ENCODE measurements at places on chromosomes 5 and 9.

DNA sequence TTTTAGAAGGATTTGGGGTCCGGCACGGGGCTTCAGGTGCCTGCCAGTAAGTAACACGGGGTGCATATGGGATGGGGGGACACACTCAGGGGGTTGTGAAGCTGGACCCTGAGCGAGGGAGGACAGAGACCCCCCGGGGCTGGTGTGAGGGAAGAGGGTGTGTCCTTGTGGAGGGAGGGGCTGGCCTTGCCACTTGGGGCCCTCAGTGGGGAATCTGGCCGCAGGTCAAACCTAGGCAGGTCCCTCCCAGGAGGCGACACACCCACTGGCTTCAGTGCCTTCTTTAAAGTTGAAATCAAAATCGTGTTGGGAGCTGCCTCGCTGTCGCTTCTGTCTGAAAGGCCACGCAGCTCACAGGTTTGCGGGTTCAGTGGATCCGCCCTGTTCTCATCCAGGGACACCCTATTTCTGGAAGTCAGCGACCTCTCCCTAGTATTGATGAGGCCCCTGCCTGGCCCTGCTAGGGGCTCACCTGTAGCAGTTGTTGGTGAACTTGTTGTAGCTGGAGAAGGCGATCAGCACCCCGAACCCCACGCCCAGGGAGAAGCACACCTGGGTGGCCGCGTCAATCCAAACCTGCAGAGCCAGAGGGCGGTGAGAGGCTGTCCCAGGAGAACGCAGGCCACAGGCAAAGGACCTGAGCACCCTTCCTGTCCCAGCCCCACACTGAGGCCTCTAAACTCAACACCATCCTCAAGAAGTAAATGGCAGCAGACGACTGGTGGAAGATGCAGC lies 29.4 kb downstream of the SLC6A3 start:
- no peak for DNase-seq

DNA sequence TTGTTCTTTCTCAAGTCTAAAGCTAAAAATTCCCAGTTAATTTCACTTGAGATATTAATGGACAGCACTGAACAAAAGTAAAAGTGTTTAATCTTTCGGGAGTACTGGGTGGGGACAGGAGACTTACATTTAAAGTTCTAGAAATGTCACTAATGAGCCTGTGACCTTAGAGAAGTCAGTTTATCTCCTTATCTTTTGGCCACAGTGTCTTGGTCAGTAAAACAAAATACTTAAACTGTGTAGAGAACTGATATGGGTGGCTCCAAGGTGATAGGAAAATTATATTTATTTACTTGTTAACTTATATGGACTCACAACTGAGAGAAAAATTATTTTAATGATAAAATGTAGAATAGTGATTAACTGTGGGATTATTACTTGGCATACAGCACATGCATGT lies 8.9 kb downstream of the IPO11 start:
- DNase-seq = no peak

DNA sequence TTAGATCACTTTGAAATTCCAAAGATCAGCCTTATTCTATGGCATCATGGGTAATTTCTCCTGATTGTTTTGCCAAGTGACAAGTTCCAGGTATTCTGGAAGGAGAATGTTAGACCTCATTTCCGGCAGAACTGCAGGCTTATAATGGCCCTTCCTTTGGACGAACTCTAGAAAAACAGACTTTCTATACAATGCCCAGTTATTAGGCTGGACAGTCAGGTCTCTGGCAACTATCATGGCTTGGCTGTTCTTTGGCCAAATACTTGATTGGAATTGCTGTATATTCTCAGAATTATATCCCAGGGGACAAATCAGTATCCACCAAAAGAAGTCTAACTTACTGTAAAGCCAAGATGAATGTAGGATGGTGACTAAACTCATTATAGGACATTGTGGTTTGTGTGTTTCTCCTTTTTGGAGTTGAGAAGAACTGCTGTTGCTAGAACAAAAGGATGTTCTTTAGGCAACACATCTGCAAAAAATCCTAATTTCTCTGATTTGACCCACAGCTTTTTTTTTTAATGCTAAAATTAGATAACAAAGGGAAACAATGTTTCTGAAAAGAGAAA lies 69.0 kb downstream of the ADAMTSL1 start:
- no peak for DNase-seq

DNA sequence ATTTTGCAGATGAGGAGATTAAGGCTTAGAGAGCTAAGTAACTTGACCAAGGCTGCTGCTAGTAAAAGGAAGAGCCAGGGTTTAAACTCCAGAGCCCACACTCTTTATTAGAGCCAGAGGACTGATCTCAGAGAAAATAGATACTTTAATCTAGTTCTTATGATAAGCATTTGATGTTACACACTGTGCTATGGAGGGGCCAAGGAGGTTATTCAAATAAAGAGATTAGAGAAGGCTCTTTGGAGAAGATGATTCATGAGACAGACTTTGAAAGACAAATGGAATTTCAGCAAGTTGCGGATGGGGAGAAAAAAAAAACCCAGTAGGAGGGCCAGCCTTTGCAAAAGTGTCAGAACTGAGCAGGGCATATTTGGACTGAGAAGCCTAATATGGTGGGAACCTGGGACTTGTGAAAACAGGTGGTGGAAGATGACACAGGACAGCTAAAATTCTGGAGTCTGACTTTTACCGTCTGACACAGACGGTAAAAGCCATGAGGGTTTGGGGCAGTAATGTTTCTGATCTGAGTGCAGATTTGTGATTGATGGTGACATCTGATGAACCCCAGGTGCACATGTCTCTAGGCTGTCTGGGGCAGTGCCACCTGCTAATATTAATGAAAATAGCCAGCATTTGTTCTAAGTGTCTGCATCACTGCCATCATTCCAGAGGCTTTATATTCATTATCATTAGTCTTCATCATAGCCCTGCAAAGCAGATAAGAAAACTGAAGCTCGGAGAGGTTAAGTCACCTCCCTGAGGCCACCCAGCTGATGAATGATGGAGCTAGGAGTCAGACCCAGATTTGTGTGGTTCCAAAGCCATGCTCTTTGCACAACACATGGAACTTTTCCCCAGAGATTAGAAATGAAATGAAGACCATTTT lies 65.3 kb upstream of the CXCL14 start:
- DNase-seq = no peak

- no peak for DNase-seq
Measured at GRCh38 chr5:93141969-93142368, 439.1 kb downstream of the NR2F1-AS1 start.

DNA sequence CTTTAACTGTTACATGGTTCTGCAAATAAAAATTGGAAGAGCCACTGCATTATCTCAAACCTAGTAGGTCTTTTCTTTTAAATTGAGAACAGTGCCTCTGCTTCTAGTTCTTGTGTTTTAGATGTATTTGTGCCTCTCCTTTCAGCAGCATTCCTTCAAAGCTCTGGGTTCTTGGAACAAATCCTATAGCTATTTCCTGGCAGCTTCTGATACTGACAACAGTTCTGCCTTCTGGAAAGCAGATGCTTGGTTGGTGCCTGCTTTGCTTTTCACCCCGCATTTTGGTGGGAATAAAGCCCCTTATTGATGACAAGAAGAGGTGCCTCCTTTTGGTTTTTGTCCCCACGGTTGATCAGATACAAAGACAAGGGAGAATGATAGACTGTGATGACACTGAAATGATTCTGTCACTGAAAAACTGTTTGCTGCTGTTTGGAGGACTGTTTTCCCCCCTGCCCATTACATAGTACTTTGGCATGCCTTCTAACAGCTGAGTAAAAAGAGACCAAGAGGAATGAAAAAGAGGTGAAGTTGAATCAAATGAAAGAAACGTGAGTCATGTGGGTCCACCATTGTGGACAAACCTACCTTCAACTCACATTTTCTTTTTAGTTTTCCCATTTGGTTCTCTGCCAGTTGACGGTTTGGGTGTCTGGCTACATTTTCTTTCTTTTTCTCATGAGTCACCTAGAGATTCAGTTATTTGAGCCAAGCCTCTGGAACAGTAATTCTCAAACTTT lies 5.6 kb downstream of the PTCD2 start:
- no peak for DNase-seq

DNA sequence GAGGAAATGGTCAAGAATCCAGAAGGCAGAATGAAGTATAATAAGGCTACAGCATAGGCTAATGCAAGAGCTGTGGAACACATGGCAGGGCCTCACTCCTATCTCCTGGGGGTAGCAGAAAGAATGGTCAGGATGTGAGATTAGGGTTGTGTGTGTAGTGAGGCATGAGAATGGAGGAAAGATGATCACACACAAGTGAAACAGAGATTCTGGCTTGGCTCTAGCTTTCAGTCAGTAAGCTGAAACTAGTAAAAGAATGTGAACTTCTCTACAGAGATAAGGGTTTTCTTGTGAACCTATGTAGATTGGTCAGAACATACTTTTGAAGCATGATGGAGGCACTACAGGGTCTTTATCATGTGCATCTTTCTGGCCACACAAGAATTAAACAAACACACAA lies 298.8 kb downstream of the ASTN2 start:
- no peak for DNase-seq

DNA sequence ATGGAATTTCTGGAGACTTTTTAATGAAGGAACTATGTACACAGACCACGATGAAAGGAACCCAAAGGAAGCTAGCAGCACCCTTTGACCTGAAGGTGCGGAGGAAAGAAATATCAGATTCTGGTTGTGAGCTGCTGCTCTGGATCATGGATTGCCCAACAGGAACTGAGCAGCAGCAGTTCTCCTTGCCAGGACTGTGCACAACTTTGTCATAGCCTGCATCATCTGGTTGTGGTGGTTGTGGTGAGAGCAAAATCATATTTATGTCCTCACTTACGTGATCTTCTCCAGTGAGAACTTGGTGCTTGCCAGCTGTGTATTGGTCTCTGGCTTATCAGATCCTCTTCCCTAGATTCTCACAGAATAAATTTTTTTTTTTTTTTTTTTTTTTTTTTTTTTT lies 70.7 kb upstream of the LPAR1 start:
- DNase-seq = no peak

DNA sequence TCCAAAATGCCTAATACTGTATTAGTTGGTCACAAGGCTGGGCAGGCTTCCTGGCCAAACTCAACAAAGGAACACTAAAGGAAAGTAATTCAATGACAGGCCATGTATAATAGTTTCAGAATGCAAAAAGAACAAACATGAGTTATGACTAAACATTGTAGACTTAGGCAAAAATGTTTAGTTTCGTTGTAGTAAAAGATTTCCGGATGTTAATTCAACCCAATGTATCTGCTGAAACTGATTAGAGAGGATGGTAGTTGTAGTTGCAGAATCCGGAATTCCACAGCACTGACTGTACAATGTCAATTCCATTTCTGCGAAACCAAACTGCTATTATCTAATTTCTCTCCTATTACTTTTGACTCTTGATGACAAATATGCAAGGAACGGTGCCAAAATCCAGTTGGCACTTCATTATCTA lies 117.9 kb upstream of the FST start:
- no peak for DNase-seq

GRCh38 chr5:126680191-126680817 lies 79.6 kb downstream of the PHAX start:
- no peak for DNase-seq

DNA sequence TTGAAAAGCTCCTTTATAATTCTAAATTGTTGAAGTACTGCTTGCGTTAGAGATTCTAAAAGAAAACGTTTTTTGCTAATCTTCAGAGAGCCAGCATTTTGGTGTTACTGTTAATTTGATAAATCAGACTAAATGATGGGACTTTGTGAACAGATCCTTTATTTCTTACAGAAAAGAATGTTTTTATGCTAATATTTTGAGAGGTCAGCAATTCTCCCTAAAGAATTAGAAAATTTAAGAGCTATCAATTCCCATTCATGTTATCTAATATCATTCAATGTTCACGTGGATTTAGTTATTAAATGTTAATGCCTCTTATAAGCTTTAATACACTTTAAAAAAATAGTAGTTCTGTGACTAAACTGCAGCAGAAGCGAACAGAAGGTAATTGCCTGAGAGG lies 2.4 kb downstream of the AGGF1 start:
- DNase-seq = no peak

GRCh38 chr9:95788021-95788420 lies 87.5 kb upstream of the ERCC6L2 start:
- DNase-seq = no peak

- DNase-seq = no peak
Measured at GRCh38 chr9:92402360-92402759, 2.0 kb downstream of the OGN start.

DNA sequence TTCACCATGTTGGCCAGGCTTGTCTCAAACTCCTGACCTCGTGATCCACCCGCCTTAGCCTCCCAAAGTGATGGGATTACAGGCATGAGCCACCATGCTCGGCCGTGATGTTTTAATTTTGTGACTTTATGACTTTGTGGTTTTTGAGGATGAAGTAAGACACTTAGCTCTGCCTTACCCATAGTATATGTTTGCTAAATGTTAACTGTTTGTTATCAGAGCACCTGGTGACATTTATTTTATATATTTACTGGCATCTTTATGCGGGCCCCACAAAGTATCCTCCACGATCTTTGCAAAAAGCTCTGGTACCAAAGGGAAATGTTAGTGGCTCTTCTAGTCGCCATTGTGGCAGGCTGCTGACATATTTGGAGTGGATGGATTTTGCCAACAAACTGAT lies 6.7 kb downstream of the SLC23A1 start:
- DNase-seq = no peak

GRCh38 chr9:86230858-86231257 lies 28.6 kb downstream of the C9orf153 start:
- no peak for DNase-seq

DNA sequence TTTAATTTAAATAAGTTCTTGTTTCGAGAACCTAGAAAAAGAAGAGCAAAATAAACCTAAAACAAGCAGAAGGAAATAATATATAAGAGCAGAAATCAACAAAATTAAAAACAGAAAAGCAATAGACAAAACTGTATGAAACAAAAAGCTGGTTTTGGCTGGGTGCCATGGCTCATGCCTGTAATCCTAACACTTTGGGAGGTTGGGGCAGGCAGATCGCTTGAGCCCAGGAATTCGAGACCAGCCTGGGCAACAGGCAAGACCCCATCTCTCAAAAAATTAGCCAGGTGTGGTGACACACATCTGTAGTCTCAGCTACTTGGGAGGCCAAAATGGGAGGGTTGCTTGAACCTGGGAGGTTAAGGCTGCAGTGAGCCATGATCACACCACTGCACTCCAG lies 59.2 kb upstream of the OTP start:
- DNase-seq = no peak

DNA sequence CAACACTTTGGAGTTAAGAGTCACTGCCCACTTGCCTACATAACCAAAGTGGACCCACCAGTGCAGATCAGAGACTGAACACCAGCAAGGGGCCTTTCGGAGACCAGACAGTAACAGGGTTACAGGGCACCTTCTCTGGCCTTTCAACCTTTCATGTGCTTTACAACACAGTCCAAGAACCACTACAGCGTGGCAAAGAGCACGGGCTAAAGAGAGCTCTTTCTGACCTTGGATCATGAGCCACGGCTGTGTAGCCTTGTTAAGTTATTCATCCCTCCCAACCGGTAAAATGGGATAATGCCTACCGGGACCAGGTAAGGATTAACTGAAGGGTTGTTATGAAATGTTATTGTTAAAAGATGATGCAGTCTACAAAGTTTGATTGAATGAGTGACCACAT lies 75.0 kb downstream of the TLE1 start:
- no peak for DNase-seq

- no peak for DNase-seq
Measured at GRCh38 chr9:92558612-92559374, 23.0 kb upstream of the ECM2 start.

Data from caudate nucleus (tissue), 63 donors.